ENCODE measurements at places on chromosomes 2 and 18.

DNA sequence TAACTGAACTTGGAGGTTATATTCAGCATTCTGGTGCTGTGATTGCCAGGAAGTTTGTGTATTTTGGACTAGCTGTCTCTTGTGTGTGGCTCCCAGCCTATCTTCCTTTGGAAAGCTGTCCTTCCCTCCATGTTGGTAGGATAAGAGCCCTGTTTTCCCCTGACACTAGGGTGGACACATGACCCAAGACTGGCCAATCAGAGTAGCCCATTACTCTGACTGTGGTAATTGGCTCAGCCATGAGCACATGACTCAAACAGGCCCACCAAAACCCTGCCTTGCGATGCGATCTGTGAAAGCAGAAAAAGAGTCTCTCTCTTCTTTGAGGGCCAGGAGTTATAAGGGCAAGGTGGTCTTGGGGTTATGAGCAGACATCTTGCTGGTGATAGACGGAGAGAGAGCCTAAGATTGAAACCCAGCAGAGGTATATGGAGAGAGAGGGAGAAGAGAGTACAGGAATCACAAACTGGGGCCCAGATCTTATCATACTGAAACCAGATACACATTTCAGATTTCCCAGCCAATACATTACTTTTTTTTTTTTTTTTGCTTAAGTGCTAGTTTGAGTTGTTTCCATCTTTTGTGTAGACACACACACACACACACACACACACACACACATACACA lies 45.3 kb upstream of the SERPINE2 start:
- no peak for DNase-seq

- no peak for DNase-seq
Measured at GRCh38 chr2:64915510-64915900, 73.7 kb upstream of the SLC1A4 start.

GRCh38 chr2:207768168-207768865 lies 1.4 kb downstream of the FZD5 start:
- no peak for DNase-seq

GRCh38 chr2:158889135-158889853 lies 79.1 kb upstream of the TANC1 start:
- no peak for DNase-seq

- DNase-seq, result no peak
Measured at GRCh38 chr2:219279916-219280516, 850 bp downstream of the DNAJB2 start.

DNA sequence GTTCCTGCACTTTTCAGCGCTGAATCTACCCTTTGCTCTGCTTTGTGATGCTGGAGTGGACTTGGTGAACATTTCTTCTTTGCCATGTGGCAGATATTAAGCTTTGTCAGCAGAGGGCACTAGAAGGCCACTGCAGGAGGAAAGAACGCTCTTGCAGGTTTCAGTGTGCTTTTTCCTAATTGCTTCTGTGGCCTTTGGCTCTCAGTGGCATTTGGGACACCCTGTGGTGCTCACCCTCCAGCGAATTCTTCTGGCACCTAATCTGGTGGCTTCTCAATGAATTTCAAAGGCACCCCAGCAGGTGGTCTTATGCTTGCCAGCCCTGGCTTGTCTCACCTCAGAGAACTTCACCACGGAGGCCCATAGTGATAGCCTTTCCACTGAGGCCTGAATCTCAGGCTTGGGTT lies 146.7 kb downstream of the MYO3B start:
- no peak for DNase-seq

DNA sequence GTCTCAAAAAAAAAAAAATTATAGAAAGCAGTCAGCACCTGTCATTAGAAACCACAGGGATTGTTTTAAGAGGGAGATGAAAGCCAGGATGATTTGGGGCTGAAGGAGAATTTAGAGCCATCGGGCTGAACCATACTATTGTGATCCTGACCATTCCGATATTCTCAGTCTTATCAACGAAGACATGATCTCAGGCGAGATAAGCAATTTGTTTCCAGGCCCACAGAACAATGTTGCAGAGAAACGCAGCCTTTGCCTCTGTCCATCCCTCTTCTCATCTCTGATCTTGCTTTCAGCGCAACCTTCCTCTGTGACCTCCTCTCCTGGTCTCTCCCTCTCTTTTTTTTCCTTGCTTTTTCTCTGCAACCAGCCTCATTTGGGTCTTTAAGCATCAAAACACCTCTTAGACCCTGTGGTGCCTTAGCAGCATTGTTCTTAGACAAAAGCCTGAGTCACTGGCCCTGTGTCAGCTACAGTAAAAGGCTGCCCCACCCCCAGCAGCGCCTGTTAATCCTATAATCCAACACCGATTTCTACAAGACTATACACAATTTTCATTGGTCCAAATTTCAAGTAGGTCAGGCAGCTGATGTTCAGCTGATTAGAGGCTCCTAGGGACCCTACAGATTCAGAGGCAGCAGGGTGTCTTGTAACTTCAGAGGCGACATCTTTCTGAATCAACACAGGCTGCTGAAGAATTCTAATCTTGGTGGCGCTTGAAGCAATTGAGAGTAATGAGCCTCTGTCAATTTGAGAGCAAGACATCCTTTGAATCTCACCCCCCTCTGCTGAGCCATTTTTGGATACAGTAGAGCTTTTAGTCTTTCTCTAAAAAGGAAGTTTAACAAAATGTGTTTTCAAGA lies 206.0 kb downstream of the NCK2 start:
- no peak for DNase-seq

- no peak for DNase-seq
Measured at GRCh38 chr2:146659976-146660375, 1184.9 kb upstream of the ACVR2A start.

- no peak for DNase-seq
Measured at GRCh38 chr2:151651274-151651673, 83.0 kb downstream of the NEB start.

GRCh38 chr2:31651736-31652135 lies 71.0 kb upstream of the SRD5A2 start:
- DNase-seq, result no peak

DNA sequence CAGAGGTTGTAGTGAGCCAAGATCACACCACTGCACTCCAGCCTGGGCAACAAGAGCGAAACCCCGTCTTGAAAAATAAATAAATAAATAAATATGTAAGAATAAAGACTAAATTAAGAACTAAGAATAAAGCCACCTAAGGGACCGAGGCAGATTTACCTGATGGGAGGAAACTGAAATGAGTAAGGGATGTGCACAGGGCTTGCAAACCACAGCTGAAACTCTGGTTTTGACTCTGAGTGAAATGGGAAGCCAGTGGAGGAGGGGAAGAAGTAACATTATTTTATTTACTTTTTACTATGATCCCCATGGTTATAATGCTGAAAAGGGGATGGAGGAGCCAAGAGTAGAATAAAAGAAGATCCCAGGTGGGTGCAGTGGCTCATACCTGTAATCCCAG lies 107.3 kb downstream of the CABYR start:
- no peak for DNase-seq

DNA sequence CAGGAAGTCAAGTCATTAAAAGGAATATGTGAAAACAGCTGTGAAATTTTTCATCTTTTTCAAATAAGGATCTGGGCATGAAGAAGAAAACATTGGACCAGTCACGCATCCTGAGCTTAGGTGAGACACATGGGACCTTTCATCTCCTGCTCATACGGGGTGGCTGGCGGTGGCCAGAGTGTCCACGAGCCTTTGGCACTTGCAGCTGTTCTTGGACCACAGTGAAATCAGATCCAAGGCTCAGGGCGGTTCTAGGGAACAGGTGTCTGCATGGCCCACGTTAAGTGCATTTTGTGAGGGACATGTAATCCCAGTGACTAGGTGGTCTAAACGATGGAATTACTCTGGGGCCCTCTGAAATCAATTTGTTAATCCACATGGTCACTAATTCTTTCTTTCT lies 212.7 kb upstream of the COPS8 start:
- DNase-seq, result no peak

- no peak for DNase-seq
Measured at GRCh38 chr18:13403786-13404549, 185.4 kb downstream of the LDLRAD4 start.

- no peak for DNase-seq
Measured at GRCh38 chr18:69871363-69871762, 76.3 kb downstream of the CD226 start.

- no peak for DNase-seq
Measured at GRCh38 chr2:220849433-220849832, 722.7 kb downstream of the EPHA4 start.

- no peak for DNase-seq
Measured at GRCh38 chr2:72191441-72191840, 43.8 kb upstream of the CYP26B1 start.

- no peak for DNase-seq
Measured at GRCh38 chr2:227942965-227943364, 71.5 kb downstream of the DAW1 start.

GRCh38 chr2:198440833-198441232 lies 636.4 kb downstream of the PLCL1 start:
- DNase-seq, result no peak

DNA sequence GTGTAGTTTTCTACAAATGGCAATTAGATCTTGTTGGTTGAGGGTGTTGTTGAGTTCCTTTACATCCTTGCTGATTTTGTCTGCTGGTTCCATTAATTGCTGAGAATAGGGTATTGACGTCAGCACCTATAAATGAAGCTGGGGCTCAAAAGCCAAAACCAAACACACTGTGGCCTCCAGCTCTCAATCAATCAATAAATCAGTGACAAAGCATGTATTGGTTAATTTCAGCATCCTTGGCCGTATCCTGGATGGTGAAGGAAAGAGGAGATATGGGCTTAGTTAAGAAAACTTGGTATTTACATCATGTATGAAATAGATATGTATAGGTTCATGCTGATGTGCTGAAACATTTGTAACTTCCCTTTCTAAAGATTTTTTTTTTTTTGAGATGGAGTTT lies 13.2 kb upstream of the APOB start:
- DNase-seq, result no peak

GRCh38 chr2:196253116-196253480 lies 81.7 kb upstream of the STK17B start:
- no peak for DNase-seq

GRCh38 chr2:195656161-195656858 lies 716 bp upstream of the SLC39A10 start:
- DNase-seq, result no peak

GRCh38 chr2:221750316-221750715 lies 178.2 kb upstream of the EPHA4 start:
- no peak for DNase-seq

DNA sequence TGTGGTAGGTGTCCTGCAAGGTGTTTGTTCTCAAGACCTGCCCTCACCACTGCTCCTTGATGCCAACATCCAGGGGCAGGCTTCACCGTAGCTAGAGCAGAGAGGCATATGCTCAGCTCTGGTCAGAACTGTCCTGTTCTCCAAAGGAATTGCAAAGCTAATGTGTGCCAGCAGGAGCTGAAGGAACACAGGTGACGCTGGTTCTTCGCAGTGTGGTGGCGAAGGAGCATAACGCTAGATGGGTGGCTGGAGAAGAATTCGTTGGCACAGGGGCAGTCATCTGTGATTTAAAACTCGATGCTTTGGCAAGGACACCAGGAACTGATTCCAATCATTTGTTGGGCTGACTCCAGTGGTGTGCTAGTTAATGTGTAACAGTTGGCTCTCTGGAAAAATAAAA lies 11.4 kb upstream of the PER2 start:
- DNase-seq, result no peak

DNA sequence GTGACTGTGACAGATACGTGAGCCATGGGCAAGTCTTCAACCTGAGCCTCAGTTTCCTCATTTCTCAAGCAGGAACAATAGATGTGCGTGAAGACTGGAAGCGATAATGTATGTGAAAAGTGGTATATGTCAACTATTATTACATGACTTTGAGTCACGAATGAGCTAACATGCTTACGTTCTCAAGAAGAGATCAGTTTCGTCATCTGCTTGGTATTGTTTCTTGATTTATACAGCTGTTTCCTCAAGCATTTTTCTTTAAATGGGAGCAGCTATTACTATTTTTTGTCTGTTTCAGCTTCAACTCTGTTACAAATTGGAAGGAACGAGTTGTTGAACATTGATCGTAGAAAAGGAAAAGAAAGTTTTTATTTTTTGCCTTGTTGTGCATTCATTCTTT lies 48.5 kb upstream of the THOC1 start:
- DNase-seq, result no peak

GRCh38 chr2:144156736-144157640 lies 362.9 kb downstream of the ZEB2 start:
- DNase-seq, result no peak

GRCh38 chr2:43214253-43214652 lies 12.2 kb downstream of the ZFP36L2 start:
- no peak for DNase-seq

- no peak for DNase-seq
Measured at GRCh38 chr2:161836664-161837063, 212.4 kb downstream of the SLC4A10 start.

DNA sequence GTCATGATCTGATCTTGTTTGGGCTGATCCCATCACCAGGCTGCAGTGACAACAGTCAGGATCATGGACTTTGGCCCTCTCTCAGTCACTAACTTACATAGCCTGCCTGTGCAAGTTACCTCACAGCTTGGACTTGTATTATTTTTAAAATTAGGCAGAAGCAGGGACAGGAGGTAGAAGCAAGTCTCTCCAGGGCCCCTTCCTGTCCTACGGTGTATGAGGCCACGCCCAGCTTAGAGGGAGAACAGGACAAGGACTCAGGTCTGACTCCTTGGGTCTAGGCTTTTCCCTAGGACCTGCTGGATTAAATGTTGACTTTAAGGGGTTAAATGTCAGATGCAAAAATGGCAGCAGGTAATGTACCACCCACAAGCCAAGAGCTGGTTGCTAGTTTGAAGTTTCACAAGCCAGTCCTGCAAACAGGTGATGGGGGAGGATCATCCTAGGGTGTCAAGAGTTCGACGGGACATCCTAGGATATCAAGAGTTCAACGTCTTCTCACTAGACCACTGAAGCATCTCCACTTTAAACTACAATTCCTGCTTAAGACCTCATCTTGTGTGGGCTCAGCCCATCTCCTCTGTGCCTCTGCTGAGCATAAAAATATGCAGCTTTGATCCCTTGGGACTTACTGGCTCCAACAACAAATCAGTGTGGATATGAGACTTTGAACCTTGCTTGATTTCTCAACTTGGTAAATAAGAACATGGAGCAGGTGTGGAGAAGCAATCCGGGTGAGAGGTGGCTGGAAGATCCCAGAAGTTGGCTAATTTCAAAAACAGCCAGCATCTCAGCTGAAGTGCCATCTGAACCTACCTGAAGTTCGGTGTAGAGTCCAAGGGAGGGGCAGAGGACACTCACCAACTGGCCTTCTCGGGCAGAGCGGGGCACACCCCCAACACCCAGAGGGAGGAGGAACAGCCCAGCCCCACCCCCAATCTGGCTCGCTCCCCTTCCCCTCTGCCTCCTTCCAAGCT lies 39.5 kb downstream of the SFXN5 start:
- no peak for DNase-seq

DNA sequence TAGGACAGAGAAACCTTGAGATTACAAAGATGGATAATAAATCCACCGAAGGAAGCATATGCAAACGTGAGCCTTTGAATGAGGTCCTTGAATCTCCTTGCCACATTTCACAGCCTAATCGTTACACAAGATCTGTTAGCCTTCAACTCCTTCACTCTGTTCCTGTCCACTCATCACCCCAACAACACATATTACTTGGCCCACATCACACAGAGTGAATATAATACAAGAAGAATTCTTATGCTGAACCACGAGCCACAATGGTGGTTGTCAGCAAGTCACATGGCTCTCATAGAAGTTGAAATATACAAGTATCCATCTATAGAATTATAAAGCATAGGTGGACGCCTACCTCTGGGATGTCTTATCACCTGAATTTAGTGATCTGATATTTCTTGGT lies 12.6 kb downstream of the ZBTB7C start:
- no peak for DNase-seq
